ENCODE measurements at places on chromosomes 4 and X.

GRCh38 chrX:24996096-24996709, 19.6 kb downstream of the ARX start:
- no peak for DNase-seq

DNA sequence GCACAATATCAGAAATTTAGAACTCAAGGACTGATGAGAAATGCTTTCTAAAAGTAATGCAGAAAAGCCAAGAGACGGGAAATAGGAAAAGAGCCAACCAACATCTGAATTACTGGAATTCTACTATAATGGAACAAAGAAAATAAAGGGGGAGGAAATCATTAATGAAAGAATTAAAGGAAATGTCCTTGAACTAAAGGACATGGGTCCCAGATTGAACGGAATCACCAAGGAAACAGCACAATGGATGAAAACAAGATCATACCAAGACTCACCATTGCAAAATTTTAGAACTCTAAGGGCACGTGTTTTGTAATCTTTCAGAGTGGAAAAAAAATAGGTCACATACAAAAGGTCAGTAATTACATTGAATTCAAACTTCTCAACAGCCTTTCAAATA, 35.9 kb downstream of the HPGDS start:
- no peak for DNase-seq

DNA sequence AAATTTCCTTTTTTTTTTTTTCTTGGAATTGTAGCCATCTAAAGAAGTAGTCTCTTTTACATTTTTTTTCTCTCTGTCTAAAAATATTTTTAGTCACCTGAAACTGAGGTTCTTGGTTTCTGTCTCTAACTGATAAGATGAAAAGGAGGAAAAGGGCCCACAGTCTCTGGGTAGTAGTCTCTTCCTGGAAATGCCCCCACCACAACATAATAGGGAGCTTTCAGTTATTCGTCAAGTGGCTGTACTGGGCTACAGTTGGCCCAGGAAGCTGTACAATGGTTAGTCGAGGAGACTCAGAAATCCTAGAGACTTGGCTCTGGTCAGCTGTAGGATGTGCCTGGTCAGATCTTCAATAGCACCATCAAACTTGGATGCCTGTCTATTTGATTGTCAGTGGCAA, 163.4 kb downstream of the ACTRT1 start:
- DNase-seq: no peak

DNA sequence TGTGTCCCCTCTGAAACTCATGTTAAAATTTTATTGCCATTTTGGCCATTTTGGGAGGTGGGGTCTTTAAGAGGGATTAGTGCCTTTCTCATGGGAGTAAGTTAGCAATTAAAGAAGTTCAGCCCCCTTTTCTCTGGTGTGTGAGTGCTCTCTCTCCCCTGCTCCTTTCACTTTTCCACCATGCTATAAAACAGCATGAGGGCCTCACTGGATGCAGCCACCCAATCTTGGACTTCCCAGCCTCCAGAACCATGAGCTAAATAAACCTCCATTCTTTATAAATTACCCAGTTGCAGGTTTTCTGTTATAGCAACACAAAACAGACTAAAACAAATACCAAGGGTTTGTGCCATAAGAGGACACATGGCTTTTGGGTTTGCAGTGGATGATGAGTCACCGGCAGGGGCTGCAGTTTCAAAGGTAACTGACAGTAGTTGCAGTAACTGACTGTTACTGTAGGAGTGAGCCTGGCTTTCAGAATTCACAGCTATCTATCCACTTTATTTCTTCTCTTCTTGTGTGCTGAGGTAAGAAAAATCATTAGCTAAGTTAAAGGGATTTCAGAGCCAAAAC, 121.5 kb downstream of the PPEF1 start:
- no peak for DNase-seq

DNA sequence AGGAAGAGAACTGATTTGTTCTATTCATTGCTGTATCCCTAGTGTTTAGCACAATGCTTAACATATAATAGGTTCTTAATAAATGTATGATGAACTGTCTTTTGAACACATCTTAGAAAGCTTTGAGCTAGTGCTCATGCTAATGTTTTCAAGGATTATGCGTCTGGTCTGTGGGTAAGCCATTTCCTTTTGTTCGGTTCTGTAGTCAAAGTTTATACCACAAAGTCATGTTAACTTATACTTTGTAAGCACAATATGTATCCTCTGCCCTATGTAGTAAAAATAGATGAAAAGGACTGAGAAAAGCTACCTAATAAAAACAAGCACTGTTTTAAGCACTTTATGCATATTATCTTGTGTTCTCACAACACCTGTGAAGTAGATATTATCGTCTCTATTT, 301.9 kb downstream of the GLUD2 start:
- DNase-seq: no peak

DNA sequence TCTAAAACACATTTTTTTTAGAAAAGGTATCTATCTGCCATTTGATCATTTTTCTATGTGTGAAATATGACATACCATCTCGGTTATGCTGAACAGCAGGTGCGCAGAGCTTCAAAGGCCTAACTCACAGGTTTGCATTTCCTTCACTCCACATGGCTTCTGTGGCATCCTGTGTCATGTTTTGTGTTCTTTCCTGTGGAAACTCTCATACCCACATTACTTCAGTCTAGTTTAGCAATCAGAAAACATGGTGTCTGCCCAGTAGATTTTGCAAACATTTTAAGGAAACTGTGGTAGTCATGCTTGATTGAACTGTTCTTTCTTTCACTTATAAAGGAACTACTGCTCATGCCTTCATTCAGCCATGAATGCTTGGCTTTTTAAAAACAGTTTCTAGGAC, 11.3 kb upstream of the ARAP2 start:
- peak; percentile 50 for DNase-seq

GRCh38 chr4:10554694-10555093, 97.5 kb upstream of the ZNF518B start:
- DNase-seq: no peak

DNA sequence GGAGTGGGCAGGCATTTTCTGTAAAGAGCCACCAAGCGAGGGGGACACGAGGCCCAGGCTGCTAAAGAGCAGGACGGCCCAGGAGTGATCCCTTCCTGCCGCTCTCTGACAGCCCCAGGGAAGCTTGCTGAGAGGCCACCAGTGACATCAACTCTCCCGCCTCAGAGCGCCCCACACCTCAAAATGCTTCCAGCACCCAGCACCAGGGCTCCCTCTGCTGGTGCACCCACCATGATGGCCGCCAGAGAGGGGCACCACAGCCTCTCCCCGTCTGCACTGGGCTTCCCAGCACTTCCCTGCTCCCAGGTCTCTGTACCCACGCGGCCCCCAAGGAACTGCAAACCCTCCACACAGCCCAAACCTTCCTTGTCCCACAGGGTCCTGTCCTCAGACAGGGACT, 40.4 kb downstream of the GAK start:
- no peak for DNase-seq

DNA sequence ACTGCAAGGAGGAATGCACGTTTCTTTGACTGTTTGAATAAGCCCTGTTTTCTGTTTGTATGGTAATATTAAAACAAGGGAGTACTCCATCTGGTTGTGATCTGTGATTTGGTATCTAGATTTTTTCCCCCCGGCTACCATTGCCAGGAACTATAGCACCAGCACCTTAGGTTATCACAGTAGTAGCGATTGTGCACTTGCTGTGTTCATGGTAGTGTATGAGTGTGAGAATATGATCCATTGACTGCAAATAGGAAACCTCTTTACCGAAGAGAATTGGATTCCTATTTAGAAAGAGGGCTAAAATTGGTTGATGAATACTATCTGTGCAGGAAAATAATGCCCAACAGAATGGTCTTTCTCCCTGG, 69.9 kb downstream of the LARP7 start:
- DNase-seq: no peak

- DNase-seq: no peak
These were observed 246.0 kb upstream of the HHIP start for GRCh38 chr4:144399927-144400326.

- DNase-seq: no peak
These were observed 12.4 kb upstream of the EOLA2 start for GRCh38 chrX:149950681-149951080.

GRCh38 chrX:17822351-17822750, 38.7 kb downstream of the RAI2 start:
- DNase-seq: no peak

DNA sequence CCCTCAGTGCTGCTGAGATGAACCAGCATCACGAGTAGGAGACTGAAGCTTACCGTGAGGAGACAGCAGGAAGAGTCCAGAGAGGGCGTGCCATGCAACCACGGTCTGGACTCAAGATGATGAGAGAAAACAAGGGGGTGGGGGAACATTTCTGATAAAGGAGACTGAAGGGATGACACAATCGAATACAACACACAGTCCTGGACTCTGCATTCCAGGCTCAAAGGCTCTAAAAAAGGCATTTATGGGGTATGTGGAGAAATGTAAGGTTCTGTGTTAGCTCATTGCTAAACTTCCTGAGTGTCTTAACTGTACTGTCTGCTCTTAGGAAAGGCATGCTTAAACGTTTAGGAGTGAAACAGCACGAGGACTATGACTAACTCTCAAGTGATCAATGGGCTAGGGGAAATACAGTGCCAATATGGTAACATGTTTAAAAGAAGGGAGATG, 20.6 kb upstream of the IRAK1 start:
- no peak for DNase-seq

DNA sequence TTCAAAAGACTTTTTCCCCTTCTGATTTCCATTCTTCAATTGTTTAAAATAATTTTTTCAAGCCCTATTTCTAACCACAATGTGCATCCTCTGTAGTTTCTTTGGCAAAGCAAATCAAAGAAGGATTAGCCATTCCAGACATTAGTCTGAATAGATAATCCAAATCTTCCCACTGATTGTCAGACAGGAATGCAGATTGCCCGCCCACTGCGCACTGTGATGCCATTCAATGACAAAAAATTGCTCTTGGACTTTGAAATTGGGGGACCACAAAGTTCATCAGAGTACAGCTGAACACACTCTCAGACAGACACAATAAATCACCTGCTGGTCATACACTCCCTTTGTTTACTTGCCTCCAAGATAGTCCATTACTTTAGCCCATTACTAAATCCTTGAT, 216.5 kb upstream of the DKK2 start:
- no peak for DNase-seq

DNA sequence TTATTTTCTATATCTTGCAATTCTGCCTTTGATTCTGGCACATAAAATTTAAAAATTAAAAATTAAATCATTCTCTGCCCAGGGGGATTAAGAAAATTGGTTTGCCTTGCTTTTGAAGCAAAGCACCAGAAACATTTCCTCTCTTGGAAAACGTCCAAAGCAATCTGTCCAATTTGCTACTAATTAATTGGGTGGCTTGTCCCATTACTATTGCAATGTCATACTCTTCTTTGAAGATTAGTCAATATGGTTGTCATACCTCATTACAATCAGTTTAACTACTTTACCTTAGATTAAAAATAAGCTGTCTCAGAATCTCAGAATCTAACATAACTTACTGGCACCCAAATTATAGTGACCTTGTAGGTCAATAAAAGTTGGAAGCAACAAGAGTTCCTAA, 208.8 kb downstream of the TMA16 start:
- no peak for DNase-seq

GRCh38 chrX:16914058-16914457, 32.4 kb upstream of the REPS2 start:
- no peak for DNase-seq

- no peak for DNase-seq
These were observed 22.2 kb downstream of the HELT start for GRCh38 chr4:185040523-185040922.

DNA sequence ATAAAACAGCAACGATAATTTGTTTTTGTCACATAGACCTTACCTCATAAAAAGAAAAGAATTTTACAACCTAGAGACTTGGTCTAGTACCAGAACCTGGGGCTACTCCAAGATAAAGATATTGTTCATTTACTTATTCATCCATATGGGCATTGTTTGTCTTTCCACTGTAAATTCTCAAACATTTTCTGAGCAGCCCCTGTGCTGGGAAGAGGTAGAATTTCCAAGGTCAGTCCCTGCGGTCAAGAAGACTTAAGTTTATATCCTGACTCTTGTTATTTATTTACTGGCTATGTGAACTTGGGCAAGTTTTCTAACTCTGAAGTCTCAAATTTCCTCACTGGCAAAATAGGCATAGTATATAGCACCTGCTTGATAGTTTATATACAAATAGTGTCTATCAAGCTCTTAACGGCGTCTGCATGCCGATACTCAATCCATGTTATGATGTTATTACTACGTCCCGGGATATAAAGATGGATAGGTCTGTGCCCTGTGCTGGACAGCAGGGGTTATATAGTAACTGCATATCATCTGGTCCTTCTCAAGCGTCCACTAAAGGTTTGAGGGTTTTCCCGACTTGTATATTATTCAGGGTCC, 222.1 kb upstream of the TAPT1 start:
- no peak for DNase-seq

GRCh38 chr4:102553982-102554381, 52.8 kb downstream of the NFKB1 start:
- DNase-seq: no peak

DNA sequence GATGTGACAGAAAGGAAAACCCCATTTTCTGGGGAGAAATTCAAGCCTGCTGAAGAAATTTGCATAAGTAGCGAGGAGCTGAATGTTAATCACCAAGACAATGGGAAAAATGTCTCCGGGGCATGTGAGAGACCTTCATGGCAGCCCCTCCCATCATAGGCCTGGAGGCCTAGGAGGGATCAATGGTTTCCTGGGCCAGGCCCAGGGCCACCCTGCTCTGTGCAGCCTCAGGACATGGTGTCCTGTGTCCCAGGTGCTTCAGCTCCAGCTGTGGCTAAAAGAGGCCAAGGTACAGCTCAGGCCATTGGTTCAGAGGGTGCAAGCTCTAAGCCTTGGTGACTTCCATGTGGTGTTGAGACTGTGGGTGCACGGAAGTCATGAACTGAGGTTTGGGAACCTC, 31.2 kb downstream of the ETDB start:
- no peak for DNase-seq

DNA sequence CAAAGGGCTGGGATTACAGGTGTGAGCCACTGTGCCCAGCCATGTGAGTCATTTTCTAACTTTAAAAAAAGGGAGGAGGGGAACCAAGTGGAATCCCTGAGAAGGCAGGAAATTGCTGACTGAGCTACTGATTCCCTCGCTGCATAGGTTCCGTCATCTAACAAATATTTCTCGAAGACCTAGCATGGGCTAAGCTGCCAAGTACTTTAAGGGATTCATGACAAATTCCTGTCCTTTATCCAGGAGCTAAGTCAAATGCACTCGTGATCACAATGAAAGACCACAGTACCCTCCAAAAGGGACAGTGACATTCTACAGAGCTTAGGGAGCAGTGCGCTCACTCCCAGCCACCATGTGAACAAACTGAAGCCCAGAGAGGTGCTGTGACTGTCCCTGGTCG, 33.2 kb upstream of the MAN2B2 start:
- no peak for DNase-seq

DNA sequence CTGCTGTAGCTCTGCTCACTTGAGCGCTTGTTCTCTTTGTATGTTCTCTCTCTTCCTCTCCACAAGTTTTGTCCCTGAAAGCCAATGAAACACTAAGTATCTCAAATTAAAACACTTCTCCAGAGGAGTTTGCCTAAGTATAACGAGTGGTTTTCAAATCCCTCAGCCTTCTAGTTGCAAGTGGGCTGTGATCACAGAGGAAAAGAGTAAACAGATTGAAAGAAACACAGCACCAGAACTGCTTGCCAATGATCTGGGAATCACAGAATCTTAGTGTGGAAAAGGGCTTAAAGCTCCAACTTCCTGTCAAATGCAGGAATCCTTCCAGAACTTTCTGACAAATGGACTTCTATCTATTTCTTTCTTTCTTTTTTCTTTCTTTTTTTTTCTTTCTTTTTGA, 4.8 kb upstream of the PRSS12 start:
- DNase-seq: no peak

- no peak for DNase-seq
These were observed 541.4 kb upstream of the BOD1L1 start for GRCh38 chr4:14168919-14169318.
